Central memory CD4-positive, alpha-beta T cell (primary cell): ENCODE measurements at places on chromosomes 1 and 21.

- no peak for DNase-seq
Measured at GRCh38 chr1:29833581-29833980, 597.3 kb downstream of the PTPRU start.

- no peak for DNase-seq
Measured at GRCh38 chr1:119462964-119463363, 44.0 kb upstream of the HSD3B1 start.

DNA sequence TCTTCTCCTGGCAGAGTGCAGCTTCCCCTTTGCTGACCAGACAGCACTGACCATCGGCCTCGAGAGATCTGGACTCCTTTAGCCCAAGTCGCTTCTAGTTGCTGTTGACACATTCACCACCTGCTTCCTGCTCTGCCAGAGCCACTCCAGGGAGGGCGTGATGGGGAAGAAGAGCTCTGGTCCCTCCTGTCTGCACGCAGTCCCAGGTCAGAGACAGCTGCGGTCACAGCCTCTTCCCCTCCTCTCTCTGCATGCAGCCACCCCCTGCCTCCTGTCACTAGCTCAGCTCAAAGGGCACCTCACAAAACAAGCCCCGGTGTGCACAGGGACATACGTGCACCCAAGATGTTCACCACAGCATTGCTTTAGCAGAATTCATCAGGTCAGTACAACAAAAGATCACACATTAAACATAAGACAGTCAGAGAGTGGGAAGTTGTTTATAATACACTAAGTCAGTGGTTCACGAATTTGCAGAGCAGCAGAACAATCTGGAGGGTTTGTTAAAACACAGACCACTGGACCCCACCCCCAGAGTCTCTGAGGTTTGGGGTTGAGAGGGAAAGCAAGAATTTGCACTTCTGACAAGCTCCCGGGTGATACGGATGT is 132.9 kb downstream of the SYF2 start:
- DNase-seq = no peak

- peak; percentile 92 for DNase-seq
Measured at GRCh38 chr1:117664314-117664713, 58.5 kb downstream of the TENT5C start.

GRCh38 chr21:42760951-42761751 is 107.7 kb downstream of the PDE9A start:
- no peak for DNase-seq
